Breast epithelium (tissue), 4 donors: ENCODE measurements at places on chromosomes 5 and 9. TPM values are rescaled to one million over a fixed set of nuclear protein-coding genes. Genes with fewer than 3 reads are reported as not detected.
A peak's percentile ranks its signal among the peaks of the same experiment; 100 is the strongest.

GRCh38 chr9:128575916-128576315 is 23.5 kb downstream of the SPTAN1 start:
- peaks cover 30% of the 10 kb centered on the region for H3K36me3 ChIP-seq
- no peaks in the 10 kb centered on the region for H3K4me1 ChIP-seq
- no peak for DNase-seq
- no peaks in the 10 kb centered on the region for H3K27me3 ChIP-seq

GRCh38 chr5:171911152-171911551 is 95.3 kb downstream of the FBXW11 start:
- DNase-seq = no peak
- H3K27ac ChIP-seq = no peak overlapping the region
- no peaks in the 10 kb centered on the region for H3K36me3 ChIP-seq
- H3K27me3 ChIP-seq = no peaks in the 10 kb centered on the region

- no peak overlapping the region for H3K4me3 ChIP-seq
- no peak for DNase-seq
- no peaks in the 10 kb centered on the region for H3K27me3 ChIP-seq
- H3K27ac ChIP-seq = no peak overlapping the region
- H3K4me1 ChIP-seq = peaks cover 6% of the 10 kb centered on the region
These were observed 114.1 kb downstream of the PIK3R1 start for GRCh38 chr5:68329554-68330255.

DNA sequence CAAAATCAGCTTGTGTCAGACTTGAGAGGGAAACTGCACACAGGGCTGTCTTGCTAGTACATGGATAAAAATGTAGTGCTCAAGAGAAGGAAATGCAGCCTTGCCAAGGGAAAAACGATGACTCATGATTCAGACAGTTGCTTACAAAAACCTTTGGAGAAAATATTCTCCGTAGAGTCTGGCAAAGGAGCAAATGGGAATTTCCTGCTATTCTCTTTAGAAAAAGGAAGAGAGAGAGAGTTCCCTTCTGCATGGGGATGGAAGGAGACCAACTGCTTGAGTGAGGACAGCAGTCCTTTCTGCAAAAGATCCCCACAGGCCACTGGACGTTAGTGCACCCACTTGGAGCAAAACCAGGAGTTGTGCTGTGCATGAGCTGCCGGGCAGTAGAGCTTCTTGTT is 7.6 kb downstream of the IFNB1 start:
- DNase-seq = peak; percentile 23
- no peaks in the 10 kb centered on the region for H3K36me3 ChIP-seq
- H3K4me3 ChIP-seq = peak overlapping the region; percentile 4
- no peak overlapping the region for H3K27ac ChIP-seq

DNA sequence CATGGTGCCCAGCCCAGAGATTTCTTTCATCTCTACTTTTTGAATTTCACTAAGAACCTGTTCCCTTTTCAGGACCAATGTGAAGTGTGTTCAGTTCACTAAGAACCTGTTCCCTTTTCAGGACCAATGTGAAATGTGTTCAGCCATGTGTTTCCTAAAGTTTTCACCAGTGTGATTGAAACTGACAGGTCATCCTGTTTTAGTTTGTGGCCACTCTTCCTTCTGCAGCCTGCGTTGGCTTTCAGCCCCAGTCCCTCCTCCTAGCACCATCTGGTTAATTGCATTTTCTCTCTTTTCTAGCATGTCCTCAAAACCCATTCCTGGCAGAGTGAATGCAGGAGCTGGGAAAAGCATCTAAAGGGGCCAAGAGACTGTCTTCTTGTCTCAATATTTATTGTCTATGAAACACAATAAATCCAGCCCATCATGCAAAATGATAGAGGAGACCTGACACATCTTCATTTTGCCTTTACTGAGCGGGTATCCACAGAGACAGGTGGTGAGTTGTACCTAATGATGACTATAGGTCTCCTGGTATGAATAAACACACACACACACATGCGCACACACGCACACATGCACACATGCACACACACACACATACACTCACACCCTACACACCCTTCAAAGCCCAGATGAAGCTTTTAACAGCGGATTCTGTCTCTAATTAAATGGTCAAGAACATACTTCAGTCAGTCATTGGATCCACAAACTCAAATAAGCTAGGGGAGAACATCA is 6.1 kb upstream of the PANK3 start:
- no peak overlapping the region for H3K4me3 ChIP-seq
- no peak for DNase-seq
- no peaks in the 10 kb centered on the region for H3K36me3 ChIP-seq
- H3K27ac ChIP-seq = no peak overlapping the region
- no peaks in the 10 kb centered on the region for H3K27me3 ChIP-seq
- no peaks in the 10 kb centered on the region for H3K4me1 ChIP-seq

DNA sequence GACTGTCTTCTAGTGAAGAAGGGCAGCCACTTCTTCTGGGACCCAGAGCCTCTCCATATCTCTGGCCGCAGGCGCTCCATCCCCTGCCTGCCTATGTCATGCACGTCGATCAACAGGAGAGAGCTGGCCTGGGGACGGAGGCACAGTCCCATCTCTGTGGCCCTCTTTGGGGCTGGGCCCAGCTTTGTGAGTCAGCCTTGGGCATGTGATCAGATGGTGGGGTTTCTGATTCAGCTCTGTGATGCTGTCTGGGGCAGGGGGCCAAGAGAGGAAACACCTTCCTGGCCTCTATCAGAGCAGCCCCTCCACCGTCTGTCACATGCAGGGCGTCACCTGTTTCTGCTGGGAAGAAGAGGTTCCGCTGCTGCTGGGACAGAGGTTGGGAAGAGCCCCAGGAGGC is 72.6 kb downstream of the MVB12B start:
- no peak for DNase-seq
- no peak overlapping the region for H3K4me3 ChIP-seq
- H3K27me3 ChIP-seq = no peaks in the 10 kb centered on the region
- no peaks in the 10 kb centered on the region for H3K4me1 ChIP-seq
- no peaks in the 10 kb centered on the region for H3K36me3 ChIP-seq
- peak overlapping the region; percentile 43 for H3K27ac ChIP-seq

GRCh38 chr9:115013998-115014397 is 83.6 kb upstream of the TNFSF8 start:
- H3K4me1 ChIP-seq = no peaks in the 10 kb centered on the region
- H3K4me3 ChIP-seq = no peak overlapping the region
- H3K27me3 ChIP-seq = no peaks in the 10 kb centered on the region
- H3K27ac ChIP-seq = no peak overlapping the region

DNA sequence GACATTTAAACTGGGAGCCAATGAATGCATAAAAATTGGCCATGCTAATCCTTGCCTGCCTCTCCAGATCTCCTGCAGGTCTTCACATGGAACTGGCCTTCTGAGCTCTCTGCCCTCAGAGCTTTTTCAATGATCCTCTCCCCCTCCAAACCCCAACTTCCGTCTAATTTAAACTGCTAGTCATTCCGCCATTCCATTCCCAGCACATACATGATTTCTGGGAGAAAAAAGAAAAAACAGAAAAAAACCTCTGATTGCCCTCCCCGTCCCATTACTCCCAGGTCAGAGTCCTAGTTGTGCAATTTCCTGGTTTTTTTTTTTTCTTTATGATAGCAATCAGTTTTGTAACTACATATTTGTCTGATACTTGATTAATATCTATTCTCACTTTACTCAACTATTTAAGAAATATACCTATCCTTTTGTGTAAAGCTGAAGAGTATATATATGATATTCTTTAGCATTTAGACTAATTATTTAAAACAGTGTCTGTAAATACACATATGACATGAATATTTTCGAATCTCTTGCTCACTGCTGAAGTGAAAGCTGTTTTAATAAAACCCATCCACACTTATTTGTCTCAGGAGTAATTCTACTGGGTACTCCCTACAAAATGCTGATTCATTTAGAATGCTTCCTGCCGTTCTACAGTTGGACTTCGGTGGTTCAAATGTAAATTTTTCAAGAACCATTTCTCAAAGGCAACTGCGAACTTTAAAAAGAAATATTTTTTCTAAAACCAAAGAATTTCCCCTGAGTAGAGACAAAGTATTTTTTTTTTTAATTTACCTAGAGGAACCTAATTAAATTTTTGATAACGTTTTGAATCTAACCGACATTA is 1.6 kb downstream of the HINT1 start:
- no peak for DNase-seq
- peak overlapping the region; percentile 89 for H3K4me3 ChIP-seq
- H3K27me3 ChIP-seq = no peaks in the 10 kb centered on the region
- no peaks in the 10 kb centered on the region for H3K4me1 ChIP-seq
- H3K36me3 ChIP-seq = no peaks in the 10 kb centered on the region

The CDHR2 gene
- total RNA-seq = not detected
